Activated T-cell treated with anti-CD3 and anti-CD28 coated beads, Interleukin-2, amount 50 U/mL, for 72 hours (primary cell): ENCODE measurements at places on chromosomes 6 and 20. TPM values are rescaled to one million over a fixed set of nuclear protein-coding genes. Genes with fewer than 3 reads are reported as not detected.

Gene VNN1
- not detected for total RNA-seq

Gene ZNF311
- 2.1 TPM for total RNA-seq

Gene CCR6
- 1.2 TPM for total RNA-seq

Gene FOXC1
- total RNA-seq = 0.30 TPM

Gene ZNF831
- 8.2 TPM for total RNA-seq

Gene BCL2L1
- total RNA-seq = 152 TPM

Gene TPD52L1
- 0.56 TPM for total RNA-seq

Gene C6orf132
- 0.26 TPM for total RNA-seq

Gene PAX1
- not detected for total RNA-seq

Gene CCN2
- total RNA-seq = not detected

Gene ID4
- total RNA-seq = not detected

Gene WFDC12
- not detected for total RNA-seq
